T-helper 17 cell (primary cell): ENCODE measurements at places on chromosomes 1 and 21. TPM values are rescaled to one million over a fixed set of nuclear protein-coding genes. Genes with fewer than 3 reads are reported as not detected.

DNA sequence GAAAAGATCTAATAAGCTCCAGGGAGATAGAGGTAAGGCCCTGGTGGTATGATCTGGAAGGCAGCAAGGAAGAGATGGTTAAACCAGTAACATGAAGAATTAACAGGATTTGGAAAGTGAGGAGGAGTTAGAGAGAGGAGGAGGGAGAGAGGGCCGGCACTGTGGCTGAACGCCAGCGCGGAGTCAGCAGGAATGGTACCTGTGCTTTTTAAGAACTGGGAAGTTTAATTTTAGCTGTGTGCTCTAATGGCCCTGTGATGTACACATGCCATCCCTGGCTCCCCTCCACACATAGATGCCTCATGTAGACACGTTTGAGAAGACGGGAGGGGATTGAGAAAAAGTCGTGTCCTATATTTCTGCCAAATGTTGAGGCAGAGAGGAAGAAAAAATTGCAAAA is 13.8 kb upstream of the AVPR1B start:
- no peak overlapping the region for H3K27ac ChIP-seq
- peaks cover 50% of the 10 kb centered on the region for H3K27me3 ChIP-seq
- H3K36me3 ChIP-seq: no peaks in the 10 kb centered on the region
- H3K4me1 ChIP-seq: no peaks in the 10 kb centered on the region
- no peak for DNase-seq

DNA sequence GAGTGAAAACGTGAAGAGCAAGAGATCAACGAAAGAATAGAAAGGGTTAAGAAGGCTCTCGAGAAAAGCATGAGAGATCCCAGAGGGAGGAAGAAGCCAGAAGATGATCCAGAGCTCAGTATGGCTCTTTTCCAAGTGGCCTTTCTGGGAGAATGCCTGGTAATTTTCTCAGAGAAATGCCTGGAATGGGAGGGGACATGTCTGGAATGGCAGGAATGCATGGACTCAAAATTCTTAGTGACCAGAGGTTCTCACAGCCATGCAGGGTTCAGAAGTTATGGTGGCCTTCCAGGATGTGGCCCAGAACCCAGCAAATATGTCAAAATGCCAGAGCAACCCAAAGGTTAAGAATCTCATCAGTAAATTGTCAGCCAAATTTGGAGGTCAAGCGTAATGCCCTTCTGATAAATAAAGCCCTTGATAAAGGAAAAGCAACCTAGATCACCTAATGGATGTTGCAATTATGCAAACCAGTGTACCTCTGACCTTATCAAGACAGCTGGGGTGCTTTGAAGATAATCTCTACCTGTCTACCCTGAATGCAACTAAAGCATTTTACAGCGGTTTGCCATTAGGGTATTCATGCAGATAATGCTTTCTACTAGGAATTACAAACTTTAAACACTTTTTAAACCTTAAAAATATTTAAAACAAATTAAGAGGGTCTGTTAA is 53.1 kb downstream of the NBPF6 start:
- peaks cover 3% of the 10 kb centered on the region for H3K36me3 ChIP-seq
- peaks cover 25% of the 10 kb centered on the region for H3K27me3 ChIP-seq
- H3K4me1 ChIP-seq: no peaks in the 10 kb centered on the region
- H3K27ac ChIP-seq: no peak overlapping the region
- H3K4me3 ChIP-seq: no peak overlapping the region

GRCh38 chr1:223785808-223786207 is 59.9 kb downstream of the TP53BP2 start:
- peak overlapping the region; percentile 81 for H3K27ac ChIP-seq
- H3K4me1 ChIP-seq: peaks cover 8% of the 10 kb centered on the region
- peak overlapping the region; percentile 63 for H3K4me3 ChIP-seq
- peaks cover 5% of the 10 kb centered on the region for H3K36me3 ChIP-seq
- DNase-seq: no peak

Gene ACTA1
- total RNA-seq: not detected

- H3K4me1 ChIP-seq: no peaks in the 10 kb centered on the region
- no peak overlapping the region for H3K4me3 ChIP-seq
- DNase-seq: no peak
Measured at GRCh38 chr21:23725576-23725975, 1881.7 kb downstream of the MRPL39 start.

GRCh38 chr1:22255341-22256212 is 112.7 kb upstream of the WNT4 start:
- no peak for DNase-seq
- H3K4me3 ChIP-seq: no peak overlapping the region
- peaks cover 8% of the 10 kb centered on the region for H3K36me3 ChIP-seq
- peaks cover 53% of the 10 kb centered on the region for H3K27me3 ChIP-seq

DNA sequence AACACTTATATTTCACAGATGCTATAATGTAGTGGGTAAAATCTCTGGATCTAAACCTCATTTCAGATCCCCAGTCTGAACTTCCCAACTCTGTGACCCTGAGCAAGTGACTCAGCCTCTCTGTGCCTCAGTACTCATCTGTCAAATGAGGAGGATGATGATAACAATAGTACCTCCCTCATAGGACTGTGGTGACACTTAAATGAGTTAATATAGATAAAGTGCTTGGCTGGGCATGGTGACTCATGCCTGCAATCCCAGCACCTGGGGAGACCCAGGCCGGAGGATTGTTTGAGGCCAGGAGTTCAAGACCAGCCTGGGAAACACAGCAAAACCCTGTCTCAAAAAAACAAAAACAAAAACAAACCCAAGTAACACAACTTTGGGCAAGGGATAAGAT is 4.7 kb upstream of the ECE1 start:
- H3K4me1 ChIP-seq: peaks cover 59% of the 10 kb centered on the region
- peak; percentile 46 for DNase-seq
- H3K36me3 ChIP-seq: peaks cover 2% of the 10 kb centered on the region
- H3K4me3 ChIP-seq: peak overlapping the region; percentile 93
- no peaks in the 10 kb centered on the region for H3K27me3 ChIP-seq
- peak overlapping the region; percentile 100 for H3K27ac ChIP-seq

GRCh38 chr1:17375651-17376050 is 3.7 kb downstream of the PADI6 start:
- H3K27me3 ChIP-seq: peaks cover 42% of the 10 kb centered on the region
- no peak overlapping the region for H3K27ac ChIP-seq
- H3K4me1 ChIP-seq: peaks cover 3% of the 10 kb centered on the region
- no peaks in the 10 kb centered on the region for H3K36me3 ChIP-seq

GRCh38 chr1:43398227-43398626 is 8.5 kb downstream of the SZT2 start:
- no peaks in the 10 kb centered on the region for H3K27me3 ChIP-seq
- no peak overlapping the region for H3K27ac ChIP-seq
- H3K4me3 ChIP-seq: no peak overlapping the region
- peaks cover 25% of the 10 kb centered on the region for H3K4me1 ChIP-seq
- peaks cover 8% of the 10 kb centered on the region for H3K36me3 ChIP-seq

DNA sequence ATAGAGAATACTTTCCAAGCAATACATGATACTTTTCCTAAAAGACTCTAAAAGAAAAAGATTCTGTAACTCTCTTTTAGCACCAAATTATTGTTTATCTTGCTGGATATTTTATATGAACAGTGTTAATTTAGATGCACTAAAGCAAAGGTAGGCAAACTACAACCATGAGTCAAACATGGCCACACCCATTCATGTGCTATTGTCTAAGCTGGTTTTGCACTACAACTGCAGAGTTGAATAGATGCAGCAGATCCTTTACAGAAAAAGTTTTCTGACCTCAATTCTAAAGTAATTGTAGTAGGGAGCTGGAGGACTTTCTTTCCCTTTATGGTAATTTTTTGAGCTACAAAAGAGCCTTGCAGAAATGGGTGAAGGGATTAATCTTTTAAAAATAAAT is 19.4 kb downstream of the BLZF1 start:
- DNase-seq: no peak
- H3K27me3 ChIP-seq: no peaks in the 10 kb centered on the region
- H3K27ac ChIP-seq: no peak overlapping the region
- H3K4me3 ChIP-seq: no peak overlapping the region

Gene BMP8A
- 0.23 TPM for total RNA-seq

DNA sequence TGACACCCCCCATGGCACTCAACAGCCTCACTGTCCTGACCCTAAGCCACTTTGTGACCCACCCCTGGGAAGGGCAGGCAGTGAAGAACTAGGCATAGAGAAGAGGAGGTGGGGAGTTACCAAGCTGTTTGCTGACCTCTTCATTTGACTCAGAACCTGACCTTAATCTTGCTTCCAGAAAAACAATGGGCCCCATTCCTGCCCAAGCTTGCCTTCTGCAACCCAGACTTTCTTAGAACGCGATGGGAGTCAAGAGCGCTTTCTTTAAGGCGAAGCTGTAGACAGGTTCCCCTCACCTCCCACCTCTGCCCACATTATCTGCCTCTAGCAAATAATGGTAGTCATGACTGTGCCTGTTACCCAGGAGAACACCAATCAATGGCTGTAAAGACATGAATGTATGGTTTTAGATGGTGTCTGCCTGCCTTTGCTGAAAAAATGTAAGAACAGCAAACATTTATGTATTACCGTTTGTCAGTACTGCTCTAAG is 8.2 kb upstream of the CBR3 start:
- H3K4me1 ChIP-seq: peaks cover 24% of the 10 kb centered on the region
- no peaks in the 10 kb centered on the region for H3K27me3 ChIP-seq
- H3K4me3 ChIP-seq: no peak overlapping the region
- peak overlapping the region; percentile 19 for H3K27ac ChIP-seq

DNA sequence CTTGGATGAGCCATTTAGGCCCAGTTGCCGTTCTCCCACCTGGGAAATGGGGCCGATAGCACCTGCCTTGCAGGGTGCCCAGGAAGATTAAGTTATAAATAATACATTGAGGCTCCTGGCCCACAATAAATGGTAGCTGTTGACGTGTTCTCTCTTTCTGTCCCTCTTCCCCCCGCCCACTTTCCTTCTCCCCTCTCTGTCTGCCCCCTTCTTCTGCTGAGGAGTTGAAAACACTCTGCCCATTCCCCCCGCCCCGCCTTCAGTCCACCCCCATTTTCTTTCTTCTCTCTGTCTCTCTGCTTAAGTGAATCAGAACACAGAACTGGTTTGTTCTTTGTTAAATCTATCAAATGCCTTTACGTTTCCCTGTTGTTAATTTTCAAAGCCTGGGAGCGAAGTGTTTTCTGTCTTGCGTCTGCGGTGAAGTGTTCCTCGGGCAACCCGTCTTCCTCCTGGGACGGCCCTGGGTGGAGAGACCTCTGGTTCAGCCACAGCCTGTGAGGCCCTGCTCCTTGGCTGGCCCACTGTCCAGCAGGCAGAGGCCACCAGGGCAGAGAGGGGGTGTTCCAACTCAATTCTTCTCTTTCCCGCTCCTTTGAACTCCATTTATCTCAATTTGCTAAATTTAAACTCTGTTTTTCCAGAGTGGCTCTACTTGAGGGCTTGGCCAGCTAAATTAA is 29.3 kb upstream of the SELENON start:
- H3K27ac ChIP-seq: peak overlapping the region; percentile 100
- peaks cover 14% of the 10 kb centered on the region for H3K36me3 ChIP-seq
- peak overlapping the region; percentile 49 for H3K4me3 ChIP-seq
- peaks cover 55% of the 10 kb centered on the region for H3K4me1 ChIP-seq
- H3K27me3 ChIP-seq: no peaks in the 10 kb centered on the region

Gene HIPK1
- 253 TPM for total RNA-seq

DNA sequence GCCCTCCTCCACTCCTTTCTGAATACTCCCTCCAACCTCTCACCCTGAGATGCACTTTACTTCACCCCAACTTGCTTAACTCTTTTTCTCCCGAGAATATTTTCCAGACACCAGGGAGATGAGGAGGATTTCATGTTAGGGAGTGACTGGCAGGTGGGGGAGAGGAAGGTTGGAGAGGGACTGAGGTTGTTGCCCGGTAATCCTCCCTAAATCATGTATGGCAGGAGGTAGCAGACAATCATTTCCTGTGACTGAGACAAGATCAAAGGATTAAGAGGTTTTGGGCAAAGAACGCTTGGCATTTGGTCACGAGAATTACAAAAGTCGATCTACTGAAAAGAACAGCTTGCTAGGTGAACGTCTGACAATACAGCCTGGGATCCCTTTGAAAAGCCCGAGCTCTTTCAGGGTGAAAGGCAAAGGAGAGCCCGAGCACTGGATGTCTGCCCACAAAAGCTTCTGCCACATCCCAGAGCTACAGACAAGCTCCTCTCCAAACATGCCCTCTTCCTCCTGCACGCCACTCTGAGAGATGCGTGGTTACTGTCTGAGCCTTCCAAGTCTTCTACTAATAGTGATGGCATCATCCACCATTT is 154.1 kb downstream of the DAB1 start:
- H3K36me3 ChIP-seq: no peaks in the 10 kb centered on the region
- peak overlapping the region; percentile 1 for H3K4me3 ChIP-seq
- peaks cover 13% of the 10 kb centered on the region for H3K4me1 ChIP-seq
- H3K27me3 ChIP-seq: peaks cover 5% of the 10 kb centered on the region
- peak overlapping the region; percentile 53 for H3K27ac ChIP-seq

DNA sequence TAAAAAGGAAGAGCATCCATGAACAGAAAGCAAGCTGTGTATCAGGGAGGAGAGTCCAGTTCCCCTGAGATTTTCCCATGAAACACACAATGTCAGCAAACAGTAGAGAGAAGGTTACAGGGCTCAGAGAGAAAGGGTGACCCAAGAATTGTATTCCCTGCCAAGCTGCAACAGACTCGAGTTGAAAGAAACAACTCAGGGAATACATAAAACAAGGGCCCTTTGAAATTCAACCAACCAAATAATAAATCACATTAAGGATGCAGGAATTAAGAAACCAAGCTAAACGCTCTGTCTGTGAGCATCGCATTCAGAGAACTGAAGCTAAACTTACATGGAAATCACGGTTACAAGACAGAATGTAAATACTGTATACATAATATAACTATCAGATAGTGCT is 20.2 kb downstream of the S100A16 start:
- H3K4me1 ChIP-seq: peaks cover 16% of the 10 kb centered on the region
- H3K27me3 ChIP-seq: no peaks in the 10 kb centered on the region
- H3K27ac ChIP-seq: no peak overlapping the region
- no peak overlapping the region for H3K4me3 ChIP-seq
- DNase-seq: no peak
- H3K36me3 ChIP-seq: peaks cover 2% of the 10 kb centered on the region

DNA sequence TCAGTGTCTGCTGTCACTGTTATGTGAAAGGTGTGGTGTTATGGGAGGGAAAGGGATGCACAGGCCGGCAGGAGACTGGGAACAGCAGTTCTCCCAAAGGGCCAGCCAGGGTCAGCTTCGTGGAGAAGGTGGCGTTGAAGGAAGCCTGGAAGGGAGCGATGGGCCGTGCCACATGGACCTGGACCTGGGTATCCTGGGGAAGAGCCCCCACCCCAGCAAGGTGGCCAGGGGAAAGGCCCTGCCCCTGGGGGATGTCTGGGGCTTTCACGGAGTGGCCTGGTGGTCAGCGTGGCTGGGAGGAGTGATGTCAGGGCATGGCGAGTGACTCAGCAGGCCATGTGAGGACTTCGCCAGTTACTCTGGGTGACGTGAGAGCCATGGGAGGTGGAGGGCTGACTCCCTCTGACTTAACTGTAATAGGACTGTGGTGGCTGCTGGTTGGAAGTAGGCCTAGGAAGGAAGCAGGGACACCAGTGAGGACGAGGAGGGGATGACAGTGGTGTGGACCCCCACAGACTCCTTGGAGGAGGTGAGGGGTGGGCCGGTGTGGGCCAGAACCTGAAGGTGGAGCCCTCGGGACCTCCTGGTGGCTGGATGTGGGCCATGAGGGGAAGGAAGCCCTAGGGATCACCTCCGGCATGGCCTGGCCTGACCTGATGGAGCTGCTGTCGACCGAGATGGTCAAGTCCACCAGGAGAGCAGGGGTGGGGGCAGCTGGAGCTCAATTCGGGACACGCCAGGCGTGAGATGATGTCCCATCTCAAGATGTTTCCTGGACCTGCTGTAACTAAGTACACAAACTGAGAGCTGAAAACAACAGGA is 54.5 kb downstream of the BACE2 start:
- no peak for DNase-seq
- no peak overlapping the region for H3K4me3 ChIP-seq
- no peaks in the 10 kb centered on the region for H3K4me1 ChIP-seq
- H3K36me3 ChIP-seq: no peaks in the 10 kb centered on the region
- no peak overlapping the region for H3K27ac ChIP-seq

Gene PDE4B
- 114 TPM for total RNA-seq

Gene LGR6
- 0.25 TPM for total RNA-seq
